ENCODE measurements at places on chromosomes 1 and 21.

GRCh38 chr21:30491963-30492428, at the start of gene KRTAP19-3:
KRTAP19-3 (minus strand) TSS chr21:30492013; CDS start chr21:30491957, 56 bp downstream.
- ATAC-seq: no peak

GRCh38 chr1:147787765-147788164, 27.4 kb upstream of the GJA5 start:
- no peak for ATAC-seq

- no peak for ATAC-seq
Observed at GRCh38 chr1:160209321-160210046, 4.3 kb downstream of the PEA15 start.

DNA sequence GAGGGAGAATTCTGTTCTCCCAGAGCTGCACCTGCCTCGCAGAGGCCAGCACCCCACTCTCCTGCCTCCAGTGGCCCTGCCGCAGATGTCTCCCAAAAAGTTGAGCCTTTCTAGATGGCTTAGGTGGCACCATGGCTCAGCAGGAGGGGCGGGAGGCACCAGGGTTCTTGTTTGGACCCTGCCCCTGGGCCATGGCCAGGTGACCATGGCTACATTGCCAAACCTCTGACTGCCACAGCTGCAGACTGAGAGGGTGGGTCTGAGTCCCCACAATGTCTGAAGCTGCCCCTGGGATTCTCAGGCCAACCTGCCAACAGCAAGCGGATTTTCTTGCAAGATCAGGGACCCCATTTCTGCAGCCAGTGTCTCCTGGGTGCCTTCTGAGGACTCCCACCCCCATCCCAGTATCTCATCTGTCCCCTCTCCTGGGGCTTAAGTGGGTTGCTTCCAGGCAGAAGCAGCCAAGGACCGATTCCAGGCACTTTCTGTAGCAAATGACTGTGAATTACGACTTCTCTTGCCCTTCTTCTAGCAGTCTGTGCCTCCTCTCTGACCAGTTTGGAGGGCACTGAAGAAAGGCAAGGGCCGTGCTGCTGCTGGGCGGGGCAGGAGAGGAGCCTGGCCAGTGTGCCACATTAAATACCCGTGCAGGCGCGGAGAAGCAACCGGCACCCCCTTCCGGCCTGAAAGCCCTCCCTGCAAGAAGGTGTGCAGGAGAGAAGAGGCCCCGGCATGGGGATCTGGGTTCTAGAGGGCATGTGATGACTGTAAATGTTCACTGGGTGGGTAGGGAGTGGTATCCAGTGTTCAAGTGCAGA, 22.5 kb downstream of the SESN2 start:
- no peak for ATAC-seq

GRCh38 chr1:19046972-19047731, 90.7 kb upstream of the IFFO2 start:
- no peak for ATAC-seq

DNA sequence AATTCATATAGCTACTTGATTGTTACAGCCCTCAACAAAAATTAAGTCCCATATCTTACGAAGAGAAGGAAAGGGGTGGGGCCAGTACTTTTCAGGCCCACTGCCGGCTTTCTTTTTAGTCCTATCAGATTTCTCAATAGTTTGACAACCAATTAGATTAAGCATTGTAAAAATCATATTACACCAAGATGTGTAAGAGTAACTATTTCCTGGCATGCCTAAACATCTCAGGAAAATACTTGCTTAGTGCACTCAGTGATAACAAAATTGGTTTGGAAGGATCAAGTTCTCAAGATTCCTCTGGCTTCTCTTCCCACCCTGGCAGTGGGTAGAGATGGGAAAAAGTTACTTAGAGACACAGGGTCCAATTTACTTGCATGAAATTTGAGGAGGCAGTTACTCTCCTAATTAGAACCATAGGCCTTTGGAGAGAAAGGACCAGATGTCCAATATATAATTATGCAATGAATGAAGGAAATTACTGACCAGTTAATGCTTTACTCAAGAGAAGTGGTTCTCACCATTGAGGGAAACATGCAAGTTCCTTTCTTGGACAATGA, 30.1 kb downstream of the STPG1 start:
- no peak for ATAC-seq

GRCh38 chr1:150692720-150693119, 4.2 kb downstream of the GOLPH3L start:
- no peak for ATAC-seq

- no peak for ATAC-seq
Observed at GRCh38 chr1:34332996-34333395, 156.3 kb downstream of the C1orf94 start.

GRCh38 chr1:99758073-99758511, 8.3 kb downstream of the FRRS1 start:
- ATAC-seq: no peak

DNA sequence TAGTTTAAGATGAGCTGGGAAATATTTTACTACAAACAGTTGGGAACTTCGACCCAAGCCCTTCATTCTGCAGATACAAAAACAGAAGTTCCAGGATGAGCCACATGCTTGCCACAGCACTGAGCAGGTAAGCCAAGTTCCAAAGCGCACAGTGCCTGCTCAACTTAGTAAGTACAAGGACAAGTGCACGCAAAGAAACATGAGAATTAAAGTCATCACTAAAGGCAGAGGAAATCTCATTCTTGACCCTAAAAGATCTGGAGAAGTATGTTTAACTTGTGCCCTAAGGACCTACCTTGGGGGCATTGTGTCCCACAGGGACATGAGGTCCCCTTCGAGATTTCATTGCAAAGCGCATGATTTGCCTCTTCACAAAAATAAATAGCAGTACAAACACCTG, 1.2 kb upstream of the UBAP2L start:
- no peak for ATAC-seq

DNA sequence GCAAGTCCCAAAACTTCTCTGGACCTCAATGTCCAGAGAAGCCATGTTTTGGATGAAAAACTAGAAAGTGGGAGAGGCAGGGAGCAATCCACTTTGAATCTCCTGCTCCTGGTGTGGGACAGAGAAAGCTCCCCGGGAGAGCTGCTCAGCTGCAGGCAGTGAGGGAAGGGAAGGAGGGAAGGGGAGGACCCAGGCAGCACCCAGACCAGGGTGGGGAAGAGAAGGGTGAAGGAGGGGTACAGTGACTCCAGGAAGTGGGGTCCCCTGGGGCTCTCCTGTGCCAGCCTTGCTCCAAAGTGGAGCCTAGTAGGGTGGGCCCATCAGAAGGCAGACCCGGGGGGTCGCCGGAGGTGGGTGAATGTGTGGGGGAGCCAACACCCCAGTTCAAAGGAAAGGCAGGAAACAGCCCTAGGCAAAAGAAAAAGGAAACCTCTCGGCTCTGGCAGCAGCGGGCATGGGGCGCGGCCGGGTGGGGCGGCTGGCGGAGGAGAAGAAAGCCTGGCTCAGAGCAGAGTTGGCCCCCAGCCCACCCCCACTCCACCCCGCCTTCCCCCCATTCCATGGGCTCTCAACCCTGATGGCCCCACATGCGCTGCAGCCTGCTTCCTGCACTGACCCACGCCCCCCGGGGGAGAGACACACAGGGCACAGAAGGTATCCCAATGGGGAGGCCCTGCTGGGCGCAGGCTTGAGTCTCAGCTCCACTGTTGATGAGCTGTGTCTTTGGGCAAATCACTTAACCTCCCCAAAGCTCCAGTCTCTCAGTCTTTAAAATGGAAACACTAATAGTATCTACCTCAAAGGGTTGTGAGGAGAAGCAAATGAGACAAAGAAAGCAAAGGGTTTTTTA, 5.7 kb downstream of the LGR6 start:
- ATAC-seq: no peak

DNA sequence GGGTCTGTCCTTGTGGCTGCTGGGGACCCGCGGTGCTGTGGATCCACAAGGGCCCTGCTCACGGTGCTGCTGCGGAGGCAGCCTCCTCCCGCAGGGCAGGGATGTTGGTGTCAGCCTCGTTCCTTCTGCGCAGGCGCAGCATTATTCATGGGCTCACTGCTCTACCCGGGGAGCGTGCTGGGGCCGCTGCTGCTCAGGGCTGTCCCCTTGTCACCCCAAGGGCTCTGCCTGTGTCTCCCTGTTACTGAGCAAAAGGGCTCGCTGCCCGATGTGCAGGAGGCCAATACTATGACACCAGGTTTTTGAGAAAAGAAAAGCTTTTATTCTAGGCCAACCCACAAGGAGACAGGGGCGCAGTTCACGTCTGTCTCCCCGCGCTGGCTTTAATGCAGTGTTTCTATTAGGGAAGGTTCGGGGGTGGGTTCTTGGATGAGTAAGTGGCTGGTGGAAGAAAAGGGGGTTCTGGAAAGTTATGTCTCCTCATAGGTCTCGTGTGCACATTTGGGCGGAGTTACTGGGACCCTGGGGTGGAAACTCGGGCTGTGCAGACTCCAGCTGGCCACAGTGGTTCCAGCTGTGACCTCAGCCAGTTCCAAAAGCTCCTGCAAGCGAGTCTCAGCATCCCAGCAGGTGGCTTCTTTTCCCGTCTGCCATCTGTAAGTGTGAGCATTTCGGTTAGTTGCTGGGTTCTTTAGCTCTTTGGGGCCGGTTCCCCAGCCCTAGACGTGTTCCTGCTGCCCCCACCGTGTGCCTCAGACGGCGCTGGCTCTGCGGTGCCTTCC, 40.8 kb upstream of the LRRC3 start:
- ATAC-seq: no peak

DNA sequence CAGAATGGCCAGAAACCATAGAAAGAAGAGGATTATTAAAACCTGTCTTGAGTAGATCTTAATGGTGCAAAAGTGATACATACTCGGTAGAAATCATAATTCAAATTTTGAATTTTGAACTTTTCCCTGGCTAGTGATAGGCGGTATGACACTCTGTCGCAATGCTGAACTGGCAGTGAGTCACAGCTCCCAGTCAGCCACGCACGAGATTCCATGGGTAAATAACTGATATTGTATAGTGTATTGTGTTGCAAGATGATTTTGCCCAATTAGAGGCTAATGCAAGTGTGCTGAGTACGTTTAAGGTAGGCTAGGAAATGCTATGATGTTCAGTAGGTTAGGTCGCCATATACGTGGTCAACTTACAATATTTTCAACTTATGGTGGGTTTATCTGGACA, 207.0 kb downstream of the SIPA1L2 start:
- ATAC-seq: no peak

DNA sequence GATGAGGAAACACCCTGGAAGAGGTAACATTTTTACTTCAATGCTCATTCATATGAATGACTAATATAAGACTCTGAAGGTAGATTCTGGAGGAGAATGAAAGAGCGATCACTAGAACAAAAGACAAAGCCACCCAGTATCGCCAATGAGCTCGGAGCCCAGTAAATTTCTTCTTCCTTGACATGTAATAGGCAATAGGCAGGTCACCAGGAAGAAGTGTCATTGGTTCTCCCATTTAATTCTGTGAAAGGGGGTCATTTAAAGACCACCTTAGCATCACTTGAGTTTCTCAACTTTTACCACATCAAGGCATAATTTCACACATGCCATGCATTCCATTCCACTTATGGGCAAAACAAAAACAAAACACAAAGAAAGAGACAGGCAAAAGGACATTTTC, 7.9 kb downstream of the TNFSF18 start:
- no peak for ATAC-seq

DNA sequence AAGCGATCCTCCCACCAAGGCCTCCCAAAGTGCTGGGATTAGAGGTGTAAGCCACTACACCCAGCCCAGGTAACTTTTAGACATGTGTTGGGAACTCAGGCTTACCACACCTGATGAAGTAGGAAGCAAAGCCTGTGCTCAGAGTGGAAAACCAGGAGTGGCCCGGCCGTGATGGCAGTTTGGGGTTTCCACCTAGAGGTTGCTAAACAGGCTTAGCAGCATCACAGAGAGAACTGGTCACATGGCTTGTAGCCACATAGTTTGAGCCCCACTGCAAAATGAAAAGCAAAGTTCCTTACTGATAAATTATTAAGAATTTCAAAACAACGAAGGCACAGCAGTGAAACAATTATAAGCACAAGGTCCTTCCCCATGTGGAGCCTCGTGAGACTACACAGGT, 142.6 kb upstream of the CXADR start:
- ATAC-seq: no peak

GRCh38 chr21:45706299-45706698, 62.8 kb downstream of the PCBP3 start:
- ATAC-seq: no peak

- peak; percentile 34 for ATAC-seq
Observed at GRCh38 chr1:245310571-245311531, 156.1 kb downstream of the KIF26B start.

GRCh38 chr1:18661404-18662285, 31.0 kb downstream of the PAX7 start:
- ATAC-seq: no peak

DNA sequence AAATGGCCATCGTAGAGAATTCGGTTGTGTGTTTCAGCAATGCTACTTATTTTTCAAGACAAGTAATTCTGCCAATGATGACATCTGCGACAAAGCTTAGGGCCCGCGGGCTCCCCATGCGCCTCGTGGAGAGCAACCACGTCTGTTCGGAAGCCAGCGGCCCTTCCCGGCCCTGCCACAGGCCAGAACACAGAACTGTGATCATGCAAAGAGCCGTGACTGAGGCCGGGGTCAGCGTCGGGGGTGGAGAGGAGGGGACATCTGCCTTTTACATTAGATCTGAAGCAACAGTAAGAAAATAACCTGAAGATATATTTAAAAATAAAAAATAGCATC, 103.7 kb downstream of the PGBD5 start:
- no peak for ATAC-seq

- no peak for ATAC-seq
Observed at GRCh38 chr1:20158358-20159070, 19.4 kb downstream of the PLA2G2F start.

- ATAC-seq: no peak
Observed at GRCh38 chr1:87369736-87370478, 41.2 kb downstream of the LMO4 start.

DNA sequence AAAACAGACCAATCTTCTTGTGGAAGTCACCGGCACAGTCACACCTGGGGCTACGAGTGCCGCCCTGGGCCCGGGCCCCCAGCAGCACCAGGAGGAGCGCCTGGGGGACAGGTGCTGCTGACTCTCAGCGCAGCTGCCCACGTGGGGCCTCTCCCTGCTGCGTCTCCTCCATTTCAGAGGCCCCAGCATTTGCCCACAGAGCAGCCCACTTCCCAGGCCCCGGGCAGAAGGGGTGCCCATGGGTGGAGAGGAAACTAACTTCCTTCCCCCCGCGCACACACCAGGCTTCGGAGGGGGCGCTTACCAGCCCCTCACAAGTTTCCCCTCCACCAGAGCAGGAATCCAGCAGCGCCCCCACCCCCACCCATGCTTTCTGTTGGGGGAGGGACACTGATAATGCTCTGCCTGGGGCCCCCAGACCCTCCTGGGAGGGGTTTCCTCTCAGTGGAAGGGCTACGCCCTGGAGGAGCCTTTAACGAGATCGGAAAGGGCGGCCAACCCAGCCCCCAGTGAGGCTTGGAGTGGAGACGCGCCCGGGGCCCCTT, 440 bp downstream of the TNFRSF25 start:
- ATAC-seq: no peak

DNA sequence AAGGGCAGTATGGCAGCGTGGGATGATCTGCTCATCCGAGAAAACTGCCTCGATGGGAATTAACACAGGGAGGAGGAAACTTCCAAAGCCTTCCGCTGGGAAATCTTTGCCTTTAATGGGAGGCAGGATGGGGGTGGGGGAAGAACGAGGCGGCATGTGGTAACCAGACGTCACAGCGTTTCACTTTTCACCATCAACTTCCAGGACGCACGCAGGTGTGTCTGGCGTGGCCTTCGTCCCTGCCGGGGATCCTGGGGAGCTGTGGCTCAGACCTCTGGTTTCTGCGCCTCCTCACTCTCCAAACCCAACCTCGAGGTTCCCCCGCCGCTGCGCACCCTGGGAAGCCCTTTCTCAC, 282 bp downstream of the RSPH1 start:
- ATAC-seq: peak; percentile 8
